ENCODE measurements at places on chromosomes 1 and 21.
A peak's percentile ranks its signal among the peaks of the same experiment; 100 is the strongest.

DNA sequence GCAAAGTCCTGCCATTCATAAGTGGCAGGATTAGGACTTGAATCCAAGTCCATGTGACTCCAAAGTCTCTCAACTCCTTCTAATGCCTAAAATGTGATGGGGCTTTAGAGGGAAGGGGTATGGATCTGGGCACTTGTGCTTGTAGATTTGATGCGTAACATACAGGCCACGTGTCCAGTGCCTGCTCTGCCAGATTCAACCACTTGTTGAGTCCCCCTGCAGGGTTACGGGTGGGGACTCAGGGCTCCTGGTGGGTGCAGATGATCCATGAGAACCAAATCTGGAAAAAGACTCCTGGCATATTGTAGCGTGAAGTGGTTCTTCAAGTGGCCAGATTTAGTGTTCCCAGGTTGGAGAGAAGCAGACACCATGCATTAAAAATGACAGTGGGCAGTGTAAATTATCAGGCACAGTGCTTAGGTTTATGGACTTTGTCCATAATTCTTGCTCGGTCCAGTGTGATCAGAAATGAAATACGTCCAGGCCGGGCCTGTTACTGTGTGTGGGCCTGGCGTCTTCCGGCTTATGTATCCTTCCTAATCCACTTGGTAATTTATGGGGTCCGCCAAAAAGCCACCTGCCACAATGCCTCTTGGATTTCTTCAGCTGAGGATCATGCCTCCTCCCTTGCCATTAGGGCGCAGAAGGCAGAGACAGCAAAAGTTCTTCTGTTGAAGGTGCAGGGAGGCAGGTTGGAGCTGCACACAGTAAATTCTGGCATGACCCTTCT lies 51.2 kb upstream of the LRP8 start:
- no peak for DNase-seq

DNA sequence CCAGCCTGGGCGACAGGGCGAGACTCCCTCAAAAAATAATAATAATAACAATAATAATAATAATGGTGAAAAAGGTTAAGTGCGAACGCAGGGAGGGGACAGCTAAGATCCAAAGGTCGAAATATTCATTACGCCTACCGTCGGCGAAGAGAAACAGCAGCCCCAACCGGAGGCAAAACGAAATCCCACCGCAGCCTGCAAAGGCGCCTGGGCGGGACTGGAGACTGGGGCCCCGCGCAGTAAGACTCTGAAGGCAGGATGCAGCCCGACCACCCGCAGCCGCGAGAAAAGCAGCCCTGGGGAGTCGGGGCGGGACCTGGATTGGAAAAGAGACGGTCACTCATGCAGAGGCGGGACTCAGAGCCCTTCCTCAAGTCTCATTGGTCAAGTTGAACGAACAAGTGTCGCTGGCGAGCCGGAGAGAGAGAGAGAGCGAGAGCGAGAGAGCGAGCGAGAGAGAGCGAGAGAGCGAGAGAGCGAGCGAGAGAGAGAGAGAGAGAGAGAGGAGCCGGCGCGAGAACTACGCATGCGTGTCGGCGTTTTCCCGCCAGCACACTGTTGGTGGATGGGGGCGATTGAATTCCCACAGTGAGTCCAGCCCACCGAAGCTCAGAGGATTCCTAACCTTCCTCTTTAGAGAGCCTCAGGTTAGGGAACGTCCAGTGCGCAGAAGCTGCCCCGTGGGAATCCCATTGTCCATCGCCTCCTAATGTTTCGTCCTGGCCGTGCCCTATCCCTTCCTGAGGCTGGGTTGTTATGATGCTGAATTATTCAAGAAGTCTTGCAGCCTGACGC lies 10.7 kb downstream of the ENTREP3 start:
- peak; percentile 100 for DNase-seq

- no peak for DNase-seq
These were observed 87.9 kb downstream of the RHOU start for GRCh38 chr1:228823200-228823599.

- no peak for DNase-seq
These were observed 115.3 kb downstream of the NTPCR start for GRCh38 chr1:233065685-233066084.

GRCh38 chr1:21633992-21634805 lies 35.0 kb downstream of the RAP1GAP start:
- no peak for DNase-seq

DNA sequence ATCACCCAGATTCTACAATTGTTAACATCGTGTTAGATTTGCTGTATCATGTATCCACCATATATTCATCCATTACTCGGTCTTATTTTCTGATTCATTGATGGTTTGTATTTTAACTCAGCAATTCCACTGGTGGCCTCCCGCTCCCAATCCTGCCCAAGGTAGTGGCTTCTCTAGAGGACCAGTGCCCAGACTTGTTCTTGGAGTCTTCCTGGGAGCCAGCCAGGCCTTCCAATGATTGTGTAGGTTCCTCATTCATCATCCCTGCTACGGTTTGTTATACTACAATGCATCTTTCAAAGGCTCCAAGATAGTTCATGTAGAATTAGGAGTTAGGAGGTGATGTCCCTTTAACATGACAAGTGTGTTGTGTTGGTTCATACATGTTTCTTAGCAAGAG lies 451.1 kb downstream of the SETD4 start:
- DNase-seq: no peak

- DNase-seq: no peak
These were observed 1.5 kb downstream of the PHACTR4 start for GRCh38 chr1:28371010-28371377.

DNA sequence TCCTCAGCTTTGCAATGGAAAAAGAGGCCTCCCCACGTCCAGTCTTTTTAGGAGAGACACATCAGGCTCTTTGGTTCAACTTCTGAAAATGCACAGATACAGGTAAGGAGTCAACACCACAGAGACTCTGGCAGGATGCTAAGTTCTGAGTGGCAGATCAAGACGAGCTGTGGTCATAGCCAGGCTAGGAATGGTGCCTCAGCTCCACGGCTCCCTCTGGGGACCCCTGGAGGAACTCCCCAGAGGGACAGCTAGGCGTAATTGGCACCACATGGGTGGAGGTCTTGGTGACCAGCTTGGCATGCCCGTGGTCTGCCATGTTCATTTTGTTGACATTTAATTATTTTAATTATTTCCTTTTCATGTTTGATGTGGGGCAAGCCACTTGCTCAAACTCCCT lies 206.1 kb downstream of the KAZN start:
- DNase-seq: no peak

- no peak for DNase-seq
These were observed 106.4 kb downstream of the HMGB4 start for GRCh38 chr1:33970148-33970825.

GRCh38 chr1:220407191-220407590 lies 120.7 kb upstream of the MARK1 start:
- DNase-seq: no peak

- DNase-seq: peak; percentile 59
These were observed 13.4 kb downstream of the SWT1 start for GRCh38 chr1:185170291-185170848.

DNA sequence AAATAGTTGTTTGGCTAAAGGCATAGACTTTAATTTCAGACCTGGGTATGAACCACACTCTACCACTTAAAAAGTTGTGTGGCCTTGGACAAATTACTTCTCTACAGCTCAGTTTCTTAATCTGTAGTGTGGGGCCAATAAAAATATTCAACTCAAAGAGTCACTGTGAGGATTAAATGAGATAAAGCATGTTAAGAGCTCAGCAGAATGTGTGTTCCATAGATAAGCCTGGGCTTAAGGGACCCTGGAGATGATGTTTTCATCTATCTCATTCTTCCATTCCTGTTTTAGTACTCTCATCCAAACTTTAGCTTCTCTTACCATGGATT lies 17.7 kb downstream of the S100A10 start:
- DNase-seq: no peak

DNA sequence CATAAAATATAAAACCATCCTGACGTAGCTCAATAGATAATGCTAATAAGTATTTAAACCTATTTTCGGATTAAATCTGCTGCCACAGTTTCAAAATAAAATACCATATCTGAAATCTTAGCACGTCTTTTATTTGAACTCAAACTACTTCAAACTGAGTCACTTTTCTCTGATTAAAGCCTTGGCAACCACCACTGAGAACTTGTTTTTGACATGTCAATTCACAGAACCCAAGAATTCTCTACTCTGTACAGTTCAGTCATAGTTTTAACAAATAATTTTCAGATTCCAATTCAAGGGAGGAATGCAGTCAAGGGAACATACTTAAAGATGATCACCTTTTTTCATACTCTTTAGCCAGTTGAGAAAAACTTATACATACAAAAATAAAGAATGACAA lies 643.2 kb downstream of the KCNT2 start:
- no peak for DNase-seq

DNA sequence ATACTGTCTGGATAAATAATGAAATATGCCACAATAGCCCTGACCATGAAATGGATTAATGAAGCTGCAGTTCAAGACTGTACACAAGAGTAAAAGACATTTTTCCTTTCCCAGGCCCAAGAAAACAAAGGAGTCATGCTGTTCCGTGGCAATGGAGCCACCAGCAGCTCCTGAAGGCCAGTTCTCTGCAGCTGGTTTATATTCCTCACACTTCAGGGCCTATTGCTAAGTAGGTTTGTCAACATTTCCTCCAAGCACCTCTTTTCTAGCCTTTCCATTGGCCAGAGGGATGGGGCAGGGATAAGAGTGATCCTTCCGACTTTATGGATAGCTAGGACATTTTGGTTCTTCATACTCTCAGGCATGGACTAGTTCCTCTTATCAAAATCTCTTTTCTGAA lies 24.2 kb upstream of the RGL1 start:
- no peak for DNase-seq

GRCh38 chr21:25331286-25331685 lies 276.0 kb downstream of the MRPL39 start:
- DNase-seq: peak; percentile 21

DNA sequence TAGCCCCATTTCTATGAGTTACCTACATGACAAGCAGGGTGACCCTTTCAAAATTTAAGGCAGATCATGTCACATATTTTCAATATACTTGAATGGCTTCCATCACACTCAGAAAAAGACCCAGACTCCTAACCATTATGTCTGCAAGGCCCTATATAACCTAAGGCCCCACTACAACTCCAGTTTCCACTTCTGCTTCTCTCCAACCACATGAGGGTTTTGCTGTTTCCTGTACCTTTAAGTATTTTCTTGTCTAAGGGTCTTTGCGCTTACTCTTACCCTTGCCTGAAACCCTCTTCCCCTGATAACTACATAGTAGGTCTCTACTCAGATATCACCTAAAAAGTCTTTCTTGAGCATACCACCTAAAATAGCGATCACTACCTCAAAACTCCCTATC lies 46.1 kb downstream of the SGIP1 start:
- DNase-seq: no peak

DNA sequence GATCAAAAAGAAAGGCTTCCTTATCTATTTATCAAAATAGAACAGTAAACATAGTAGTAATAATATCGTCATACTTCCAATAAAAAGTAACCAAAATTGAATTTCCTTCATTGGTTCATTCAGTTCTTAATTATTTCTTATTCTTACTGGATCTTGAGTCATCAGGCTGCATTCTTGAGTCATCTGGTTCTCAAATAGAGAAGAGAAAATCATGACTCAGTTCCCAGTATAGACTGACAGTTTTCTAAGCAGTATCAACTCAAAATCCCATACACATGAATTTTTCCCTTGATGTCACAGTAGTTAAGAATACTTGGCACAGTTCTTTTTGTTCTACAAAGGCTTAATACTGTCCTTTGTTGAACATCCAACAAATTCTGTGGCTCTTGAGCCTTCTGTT lies 626.9 kb upstream of the ADGRL4 start:
- peak; percentile 35 for DNase-seq

DNA sequence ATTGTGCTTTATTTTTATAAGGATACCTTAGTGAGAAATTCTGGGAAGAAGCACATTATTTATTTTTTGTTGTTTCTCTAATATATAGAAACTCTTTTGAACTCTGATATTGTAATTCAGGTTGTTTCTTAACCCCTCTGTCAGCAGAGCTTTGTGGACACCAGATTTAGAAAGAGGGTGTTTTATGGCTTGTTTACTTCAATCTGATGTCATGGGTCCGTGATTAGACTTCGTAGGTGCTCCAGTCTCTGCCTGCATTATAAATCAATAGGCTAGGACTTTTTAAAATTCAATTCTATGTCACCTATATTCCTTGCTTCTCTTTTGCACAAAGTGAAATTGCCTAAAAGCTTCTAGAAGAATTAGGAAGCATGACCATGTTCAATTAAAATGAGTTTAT lies 47.3 kb upstream of the CCDC190 start:
- no peak for DNase-seq

GRCh38 chr1:23576338-23577055 lies 17.2 kb upstream of the ID3 start:
- no peak for DNase-seq

DNA sequence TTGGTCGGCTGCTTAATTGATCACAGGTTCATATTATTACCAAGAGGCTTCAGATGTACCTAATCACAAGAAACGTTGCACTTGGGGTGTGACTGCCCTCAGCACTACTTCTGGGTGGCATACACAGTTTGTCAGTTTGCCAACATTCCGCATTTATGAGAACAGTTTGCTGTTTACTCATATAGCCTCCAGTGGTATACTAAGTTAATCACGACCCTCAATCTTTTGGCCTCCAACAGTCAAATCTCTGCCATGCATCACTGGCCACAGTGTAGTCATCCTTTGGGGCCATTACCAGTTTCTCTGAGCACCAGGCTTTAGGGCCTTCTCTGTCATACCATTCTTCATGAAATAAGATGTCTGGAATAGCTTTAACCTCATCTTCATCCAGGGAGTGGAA lies 62.8 kb upstream of the BCL9 start:
- DNase-seq: no peak

- DNase-seq: no peak
These were observed 123.2 kb downstream of the DMRTB1 start for GRCh38 chr1:53582211-53583020.

- DNase-seq: no peak
These were observed 109.6 kb downstream of the KCNN3 start for GRCh38 chr1:154760469-154760933.

DNA sequence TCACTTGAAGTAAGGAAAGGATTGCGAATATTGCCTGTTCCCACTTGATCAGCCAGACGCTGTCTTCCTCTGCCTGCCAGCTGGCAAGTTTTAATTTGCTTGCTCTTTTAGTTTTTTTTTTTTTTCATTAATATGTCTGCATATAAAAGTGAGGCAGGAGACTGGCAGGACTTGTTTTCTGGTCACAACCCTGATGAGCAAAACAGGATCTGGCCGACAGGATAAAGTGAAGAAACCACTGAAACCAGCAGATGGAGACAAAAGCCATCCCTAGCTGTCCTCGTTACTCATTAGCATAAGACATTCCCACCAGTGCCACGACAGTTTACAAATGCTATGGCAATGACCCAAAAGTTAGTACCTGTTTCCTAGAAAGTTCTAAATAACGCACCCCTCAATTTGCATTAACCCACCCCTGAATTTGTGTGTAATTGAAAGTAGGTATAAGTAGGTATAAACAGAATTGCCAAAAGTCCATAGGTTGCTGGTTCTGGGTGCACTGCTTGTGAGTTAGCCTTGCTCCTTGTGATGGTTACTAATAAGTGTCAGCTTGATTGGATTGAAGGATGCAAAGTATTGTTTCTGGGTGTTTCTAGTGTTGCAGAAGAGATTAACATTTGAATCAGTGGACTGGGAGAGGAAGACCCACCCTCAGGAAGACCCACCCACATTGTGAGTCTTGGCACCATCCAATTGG lies 60.8 kb downstream of the ZNF684 start:
- DNase-seq: peak; percentile 53
